Stimulated activated CD8-positive, alpha-beta memory T cell treated with anti-CD3 and anti-CD28 coated beads, Interleukin-2, amount 100 ng/mL, for 48 hours (primary cell): ENCODE measurements at places on chromosomes 7 and 10.

- DNase-seq: no peak
Observed at GRCh38 chr7:12477620-12478019, 74.0 kb upstream of the VWDE start.

- DNase-seq: no peak
Observed at GRCh38 chr10:69861251-69862240, 59.8 kb downstream of the COL13A1 start.

- DNase-seq: no peak
Observed at GRCh38 chr10:101956117-101956516, 99.9 kb downstream of the ARMH3 start.

- DNase-seq: no peak
Observed at GRCh38 chr7:43443381-43443780, 139.5 kb upstream of the STK17A start.

DNA sequence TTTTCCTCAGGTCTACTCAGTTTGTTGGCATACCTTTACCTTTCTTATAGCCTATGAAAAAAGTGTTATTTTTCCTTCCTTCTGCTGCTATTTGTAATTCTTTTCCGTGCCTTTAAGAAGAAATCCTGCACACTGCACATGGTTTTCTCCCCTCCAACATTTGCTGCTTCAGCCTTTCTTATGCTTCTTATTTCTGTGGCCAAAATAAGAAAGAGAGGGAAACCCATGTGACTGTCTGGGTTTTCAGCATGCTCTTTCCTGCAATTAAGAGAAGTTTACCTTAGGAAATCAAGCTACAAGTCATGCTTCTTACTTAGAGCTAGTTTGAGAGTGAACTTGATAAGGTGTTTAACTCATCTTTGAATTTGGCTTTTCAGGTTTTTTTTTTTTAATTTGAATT lies 11.0 kb downstream of the TBC1D12 start:
- no peak for DNase-seq

- DNase-seq: no peak
Observed at GRCh38 chr7:82289152-82289535, 154.4 kb downstream of the CACNA2D1 start.

DNA sequence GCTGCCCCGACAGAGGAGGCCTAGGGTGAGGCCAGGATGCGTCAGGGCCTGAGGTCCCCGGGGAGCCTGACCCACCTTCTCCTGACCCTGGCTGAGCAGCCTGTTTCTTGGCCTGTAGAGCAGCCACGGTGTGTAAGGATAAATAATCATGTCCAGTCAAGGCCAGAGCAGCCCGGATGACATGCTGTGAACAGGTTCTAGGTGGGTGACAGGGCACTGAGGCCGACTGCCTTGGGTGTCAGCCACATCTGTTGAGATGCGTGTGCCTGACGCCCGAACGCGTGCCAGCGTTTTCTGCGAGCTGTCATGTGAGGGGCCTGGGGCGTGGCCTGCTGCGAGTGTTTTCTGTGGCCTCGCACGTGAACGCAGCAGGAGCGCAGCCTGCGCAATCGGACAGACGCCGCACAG lies 118.3 kb downstream of the FAM53B start:
- no peak for DNase-seq

DNA sequence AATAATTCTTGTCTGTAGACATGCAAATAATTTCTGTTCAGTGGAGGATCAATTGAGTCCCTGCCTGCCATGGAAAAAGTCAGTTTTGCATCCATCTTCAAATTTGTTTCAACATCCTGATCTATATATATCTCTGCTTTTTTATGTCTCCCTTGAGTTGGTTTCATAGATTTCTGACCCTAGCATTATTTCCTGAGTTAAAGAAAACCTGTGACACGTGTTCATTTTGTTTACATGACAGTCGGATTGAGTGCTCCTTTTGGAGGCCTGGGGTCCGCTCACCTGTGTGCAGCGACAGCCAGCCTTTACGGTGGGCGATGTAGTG lies 674 bp downstream of the MRPS24 start:
- DNase-seq: no peak

DNA sequence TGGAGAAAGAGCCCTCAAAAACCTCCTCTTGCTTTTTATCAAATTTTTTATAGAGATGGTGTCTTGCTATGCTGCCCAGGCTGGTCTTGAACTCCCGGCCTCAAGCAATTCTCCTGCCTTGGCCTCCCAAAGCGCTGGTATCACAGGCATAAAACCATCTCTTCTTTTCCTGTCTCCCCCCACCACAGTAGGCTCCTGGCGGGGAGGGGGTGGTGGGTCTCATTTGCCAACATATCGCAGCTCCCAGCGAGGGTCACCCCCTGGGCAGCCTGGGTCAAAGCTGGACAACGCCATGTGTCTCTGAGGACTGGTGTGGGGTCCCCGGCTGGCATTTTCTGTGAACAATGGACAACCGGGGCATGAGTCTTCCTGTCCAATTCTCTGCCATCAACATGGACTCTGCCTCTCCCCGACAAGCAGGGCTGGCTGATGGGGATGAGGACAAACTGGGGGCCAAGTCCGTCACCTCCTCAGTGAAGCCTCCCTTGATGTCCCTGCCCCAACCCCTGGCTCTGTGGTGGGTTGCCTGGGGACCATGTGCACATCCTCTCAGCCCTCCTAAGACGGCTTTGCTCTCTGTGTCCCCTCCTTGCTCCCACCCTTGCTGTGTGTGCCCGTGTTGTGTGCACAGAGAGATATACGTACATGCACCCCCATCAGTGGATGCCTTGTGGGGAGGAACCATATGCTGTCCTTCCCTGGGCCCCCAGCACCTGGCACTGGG lies 86.4 kb upstream of the GNA12 start:
- DNase-seq: no peak

DNA sequence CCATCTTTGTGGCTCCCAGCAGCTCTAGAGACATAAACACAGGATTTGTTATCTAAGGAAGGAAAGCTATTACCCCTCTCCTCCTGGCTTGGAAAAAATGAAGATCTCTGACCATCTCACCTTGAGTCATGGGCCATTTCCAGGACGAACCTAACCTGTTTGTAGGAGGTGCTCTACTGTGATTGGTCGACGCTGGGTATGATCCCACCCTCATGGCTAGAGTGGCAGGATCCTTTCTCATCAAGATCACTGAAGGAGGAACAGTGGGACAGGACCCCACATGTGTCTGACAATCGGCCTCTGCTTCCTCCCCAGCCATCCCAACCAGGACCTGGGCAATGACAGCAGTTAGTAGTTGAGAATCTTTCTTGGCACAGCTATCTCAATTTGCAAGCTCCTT lies 144.1 kb downstream of the EMX2 start:
- DNase-seq: no peak

DNA sequence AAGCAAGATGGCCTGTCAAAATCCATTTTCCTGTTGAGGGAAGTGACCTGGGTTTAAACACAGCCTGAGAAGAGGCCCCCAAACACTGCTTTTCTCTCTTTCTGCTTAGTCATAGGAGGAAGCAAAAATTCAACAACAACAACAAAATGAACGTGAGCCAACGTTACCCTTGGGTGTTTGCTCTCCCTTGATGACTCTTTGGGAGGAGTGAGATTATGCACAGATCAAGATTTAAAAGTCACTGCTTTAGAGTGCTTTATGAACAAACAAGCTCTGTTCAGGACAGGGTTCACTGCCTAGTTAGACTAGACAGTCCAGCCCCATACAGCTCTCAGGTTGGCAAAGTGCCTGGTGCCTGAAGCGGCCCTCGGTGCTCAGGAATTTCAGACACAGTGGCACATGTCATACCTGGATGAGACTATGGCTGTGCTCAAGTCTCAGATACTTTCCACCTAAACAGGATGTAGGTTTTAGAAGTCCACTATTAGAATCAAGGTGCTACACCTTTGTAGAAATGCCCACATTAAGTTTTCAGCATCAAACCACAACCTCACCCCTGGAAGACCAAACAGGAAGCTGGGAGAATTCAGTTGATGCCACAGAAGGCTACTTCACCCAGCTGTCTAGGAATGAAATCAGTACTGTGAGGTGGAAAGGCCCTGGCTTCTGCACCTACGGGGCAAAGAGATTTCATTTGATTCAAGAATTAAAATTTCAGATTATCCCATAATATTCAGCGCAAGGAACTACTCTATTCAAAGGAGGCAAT lies 38.7 kb downstream of the DENND11 start:
- no peak for DNase-seq

DNA sequence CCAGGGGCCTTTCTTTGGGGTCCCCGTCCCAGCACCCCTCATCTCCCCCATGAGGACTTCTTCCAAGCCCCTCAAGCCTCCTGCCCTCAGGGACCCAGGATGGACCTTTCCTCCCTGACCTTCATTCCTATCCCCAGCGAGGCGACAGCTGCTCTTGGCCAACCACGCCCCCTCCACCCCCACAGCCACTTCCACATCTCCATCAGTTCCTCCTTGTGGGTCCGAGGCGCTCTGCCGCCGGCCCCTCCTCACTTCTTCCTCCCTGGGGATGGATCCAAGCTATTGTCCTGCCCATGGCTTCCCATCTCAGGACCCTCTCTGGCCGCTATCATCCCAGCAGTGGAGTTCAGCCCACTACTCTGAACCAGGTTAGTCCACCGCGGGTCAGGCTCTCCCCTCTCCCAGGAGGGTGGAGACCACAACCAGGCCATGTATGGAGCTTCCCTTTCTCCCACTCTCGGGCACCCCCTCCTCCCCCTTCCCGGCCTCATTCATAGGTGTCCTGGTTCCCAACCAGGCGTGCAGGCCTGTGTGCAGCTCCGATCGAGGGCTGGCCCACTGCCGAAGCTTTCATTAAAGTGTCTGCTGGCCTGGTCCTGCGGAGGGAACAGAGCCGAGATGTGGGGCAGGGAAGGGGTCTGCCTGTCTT lies 1.7 kb upstream of the SH2B2 start:
- no peak for DNase-seq

DNA sequence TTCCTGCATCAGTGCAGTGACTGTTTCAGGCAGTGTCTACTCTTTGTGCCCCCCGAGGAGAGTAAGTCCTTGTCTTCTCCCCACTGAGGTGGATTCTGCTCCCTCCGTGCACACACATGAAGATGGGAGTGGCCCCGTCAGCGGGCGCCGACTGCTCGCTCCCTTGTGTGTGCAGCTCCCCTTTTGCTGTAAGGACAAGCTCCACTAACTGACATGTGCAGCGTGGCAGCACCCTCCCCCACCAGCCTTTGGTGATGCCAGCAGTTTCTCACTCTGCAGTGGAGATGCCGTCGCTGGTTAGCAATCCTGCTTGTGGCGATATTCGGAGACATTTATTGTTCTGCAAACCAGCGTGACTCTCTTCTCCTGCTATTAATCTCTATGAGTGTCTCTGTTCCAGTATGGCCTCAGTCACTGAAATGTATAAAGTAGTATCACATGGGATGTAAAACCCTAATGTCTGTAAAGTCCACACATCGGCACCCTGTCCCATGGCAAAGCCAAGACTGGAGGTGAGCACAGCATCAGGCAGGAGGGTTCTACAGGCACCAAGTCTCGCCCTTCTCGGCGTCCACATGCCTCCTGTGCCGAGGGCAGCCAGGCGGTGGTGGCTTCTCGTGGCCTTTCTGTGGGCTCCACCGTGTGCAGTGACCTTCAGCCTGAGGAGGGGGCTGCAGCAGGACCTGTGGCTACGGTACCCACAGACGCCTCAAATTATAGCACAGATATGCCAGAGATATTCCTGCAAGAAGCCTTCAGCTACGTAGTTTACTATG lies 202.7 kb downstream of the EBF3 start:
- DNase-seq: no peak

DNA sequence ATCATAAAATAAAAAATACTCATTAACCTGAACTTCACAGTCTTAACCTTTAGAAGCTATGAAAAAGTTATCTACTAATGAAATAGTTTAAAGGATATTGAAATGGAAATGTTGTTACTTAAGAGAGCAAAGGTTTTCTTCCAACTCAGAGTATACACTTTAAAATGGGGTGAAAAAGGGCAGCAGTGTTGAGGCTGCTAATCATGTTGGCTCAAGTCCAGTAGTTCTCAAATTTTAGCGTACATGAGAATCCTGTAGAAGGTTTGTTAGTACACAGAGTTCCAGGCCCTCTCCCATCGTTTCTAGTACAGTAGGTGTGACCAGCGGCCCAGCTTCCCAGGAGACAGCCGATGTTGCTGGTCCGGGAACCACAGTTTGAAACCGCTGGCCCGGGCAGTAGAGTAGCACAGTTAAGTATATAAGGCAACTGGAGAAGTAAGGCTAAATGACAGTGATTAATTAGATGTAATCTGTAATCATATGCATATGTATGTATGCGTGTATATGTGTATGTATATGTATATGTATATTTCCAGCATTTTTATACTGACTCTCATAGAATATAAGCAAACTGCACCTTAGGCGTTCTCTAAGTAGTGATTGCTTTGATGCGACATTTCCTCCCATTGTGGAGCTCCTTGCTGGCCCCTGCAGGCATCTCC lies 147.2 kb upstream of the PRR15 start:
- DNase-seq: no peak

DNA sequence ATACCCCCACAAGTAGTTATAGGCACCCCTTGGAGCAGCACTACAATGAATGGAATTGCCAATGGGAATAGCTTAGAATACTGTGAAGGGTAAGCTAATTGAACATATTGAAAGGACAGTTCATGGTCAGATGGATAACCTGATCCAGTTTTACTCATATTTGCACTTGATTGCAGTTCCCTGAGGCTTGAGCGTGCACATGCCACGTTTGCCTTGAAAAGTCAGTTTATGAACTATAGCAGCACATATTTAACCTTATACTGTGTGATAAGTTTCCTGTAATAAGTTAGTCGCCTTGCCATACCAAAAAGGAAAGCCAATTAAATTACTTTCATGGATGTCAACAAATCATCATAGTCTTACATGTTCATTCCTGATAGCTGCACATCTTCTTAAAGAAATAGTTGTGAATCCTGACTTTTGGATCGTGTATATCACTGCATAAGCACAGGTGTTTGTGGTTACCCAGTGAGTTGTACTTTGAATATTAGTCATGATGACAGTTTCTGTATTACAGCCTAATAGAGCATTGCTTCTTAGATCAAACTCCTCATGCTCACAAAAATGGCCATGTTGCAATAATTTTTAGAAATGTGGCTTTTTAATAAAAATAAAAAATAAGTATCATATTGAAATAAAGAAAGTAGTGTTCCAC lies 21.6 kb downstream of the DNTT start:
- no peak for DNase-seq

DNA sequence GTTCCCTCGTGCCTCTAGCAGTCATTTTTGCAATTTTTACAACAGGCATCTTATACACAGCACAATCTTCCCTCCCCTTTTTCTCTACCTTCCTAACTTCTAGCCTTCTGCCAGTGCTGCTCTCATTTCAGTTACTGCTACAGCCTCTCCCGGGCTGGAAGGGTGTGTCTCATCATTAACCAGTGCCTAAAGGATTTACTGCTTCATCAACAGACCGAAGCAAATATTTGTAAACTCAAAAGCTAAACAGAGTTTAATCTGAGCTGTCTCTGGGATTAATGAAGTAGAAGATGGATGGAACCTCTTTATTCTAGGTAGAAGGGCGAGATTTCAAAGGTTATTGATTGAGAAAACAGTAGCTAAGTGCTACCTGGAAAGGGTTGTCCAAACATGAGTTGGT lies 94.3 kb downstream of the PRPF18 start:
- DNase-seq: no peak

- no peak for DNase-seq
Observed at GRCh38 chr7:91127959-91128358, 136.3 kb upstream of the FZD1 start.

DNA sequence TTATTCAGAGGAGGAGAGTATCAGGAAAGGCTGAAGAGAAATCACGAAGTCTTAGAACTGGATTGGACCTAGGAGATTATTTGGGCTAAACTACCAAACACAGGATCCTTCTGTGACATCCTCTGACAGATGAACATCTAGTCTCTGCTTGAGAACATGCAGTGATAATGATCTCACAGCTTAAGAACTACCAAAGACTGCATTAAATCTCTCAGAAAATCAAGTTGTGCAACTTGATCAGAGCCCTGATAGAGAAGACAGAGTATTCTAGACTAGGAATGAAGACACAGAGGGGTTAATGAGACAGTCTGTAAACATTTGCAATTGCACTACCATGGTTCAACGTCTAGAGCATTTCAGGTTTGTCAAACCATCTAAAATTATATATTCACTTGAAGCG lies 37.1 kb upstream of the AGBL3 start:
- DNase-seq: no peak
